Adipocyte (in vitro differentiated cells): ENCODE measurements at places on chromosomes 13 and 19.
A peak's percentile ranks its signal among the peaks of the same experiment; 100 is the strongest.

DNA sequence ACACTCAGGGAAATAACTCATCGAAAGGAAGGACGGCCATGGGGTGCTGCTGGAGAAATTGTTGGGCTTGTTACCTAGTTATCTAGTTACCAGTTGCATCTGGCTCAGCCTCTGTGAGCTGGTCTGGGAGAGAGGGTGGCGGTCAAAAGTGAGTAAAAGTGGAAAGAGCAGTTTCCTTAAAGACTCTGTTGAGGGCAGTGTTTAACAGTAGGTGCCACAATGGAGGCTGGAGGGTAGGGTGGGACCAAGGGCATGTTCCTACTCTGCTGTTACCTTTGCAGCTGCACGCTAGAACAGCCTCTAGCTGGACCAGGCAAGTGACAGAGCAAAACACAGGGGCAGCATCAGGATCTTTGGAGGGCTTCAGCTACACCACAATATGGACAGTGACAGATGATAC, 228.8 kb upstream of the STARD13 start:
- no peak for DNase-seq

DNA sequence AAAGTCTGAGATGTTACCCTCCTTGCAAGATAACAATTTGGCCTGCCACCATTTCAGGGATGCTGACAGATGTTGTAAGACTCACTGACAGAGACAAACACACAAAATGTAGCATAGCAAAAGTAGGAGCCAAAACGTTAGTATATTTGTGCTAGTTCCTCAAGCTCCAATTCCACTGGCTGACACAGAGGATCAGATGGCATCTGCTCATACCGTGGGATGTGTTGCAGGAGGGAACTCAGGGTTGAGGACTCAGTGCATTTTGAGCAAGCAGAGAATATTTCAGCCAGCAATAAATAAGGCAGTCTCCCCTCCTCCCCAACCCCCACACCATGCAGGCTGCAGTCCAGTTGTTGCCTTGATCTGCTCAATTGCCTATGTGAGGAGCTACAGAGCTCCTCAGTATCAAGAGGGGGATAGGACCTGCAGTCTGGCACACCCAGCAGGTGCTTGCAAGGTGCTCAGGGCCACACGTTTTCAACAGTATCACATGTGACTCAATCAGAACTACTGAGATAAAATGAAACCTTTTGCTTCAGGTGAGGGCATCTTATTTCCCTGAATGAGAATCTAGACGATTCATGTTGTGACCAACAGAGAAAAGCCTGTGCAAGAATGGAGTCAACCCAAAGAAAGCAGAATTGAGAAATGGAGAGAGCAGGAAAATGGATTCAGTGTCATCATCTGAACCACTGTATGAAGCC, 23.6 kb upstream of the LRCH1 start:
- DNase-seq: no peak

DNA sequence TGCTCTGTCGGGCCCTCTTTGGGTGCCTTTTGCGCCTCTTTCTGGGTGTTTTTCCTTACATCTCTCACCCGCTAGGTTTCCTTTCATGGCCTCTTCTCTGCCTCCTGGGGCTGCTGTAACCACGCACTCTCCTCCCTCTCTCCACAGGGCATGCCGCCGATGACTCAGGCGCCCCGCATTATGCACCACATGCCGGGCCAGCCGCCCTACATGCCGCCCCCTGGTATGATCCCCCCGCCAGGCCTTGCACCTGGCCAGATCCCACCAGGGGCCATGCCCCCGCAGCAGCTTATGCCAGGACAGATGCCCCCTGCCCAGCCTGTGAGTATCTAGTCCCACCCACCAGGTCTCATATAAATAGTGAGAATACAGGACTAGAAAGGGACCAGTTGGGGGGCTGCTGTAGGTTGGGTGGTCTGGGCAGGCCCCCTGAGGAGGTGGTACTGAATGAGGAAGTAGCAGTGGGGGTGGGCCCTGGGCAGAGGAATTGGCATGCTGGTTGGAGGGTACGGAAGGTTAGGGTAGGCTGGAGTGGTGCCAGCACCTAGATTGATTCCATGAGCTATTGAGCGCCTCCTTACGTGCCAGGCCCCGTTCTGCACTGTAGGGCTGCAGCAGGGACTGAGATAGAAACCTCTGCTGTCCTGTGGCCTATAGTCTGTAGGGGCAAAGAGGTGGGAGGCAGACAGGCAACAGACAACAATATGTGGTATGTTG, 11.9 kb downstream of the SNRPA start:
- no peak for DNase-seq

DNA sequence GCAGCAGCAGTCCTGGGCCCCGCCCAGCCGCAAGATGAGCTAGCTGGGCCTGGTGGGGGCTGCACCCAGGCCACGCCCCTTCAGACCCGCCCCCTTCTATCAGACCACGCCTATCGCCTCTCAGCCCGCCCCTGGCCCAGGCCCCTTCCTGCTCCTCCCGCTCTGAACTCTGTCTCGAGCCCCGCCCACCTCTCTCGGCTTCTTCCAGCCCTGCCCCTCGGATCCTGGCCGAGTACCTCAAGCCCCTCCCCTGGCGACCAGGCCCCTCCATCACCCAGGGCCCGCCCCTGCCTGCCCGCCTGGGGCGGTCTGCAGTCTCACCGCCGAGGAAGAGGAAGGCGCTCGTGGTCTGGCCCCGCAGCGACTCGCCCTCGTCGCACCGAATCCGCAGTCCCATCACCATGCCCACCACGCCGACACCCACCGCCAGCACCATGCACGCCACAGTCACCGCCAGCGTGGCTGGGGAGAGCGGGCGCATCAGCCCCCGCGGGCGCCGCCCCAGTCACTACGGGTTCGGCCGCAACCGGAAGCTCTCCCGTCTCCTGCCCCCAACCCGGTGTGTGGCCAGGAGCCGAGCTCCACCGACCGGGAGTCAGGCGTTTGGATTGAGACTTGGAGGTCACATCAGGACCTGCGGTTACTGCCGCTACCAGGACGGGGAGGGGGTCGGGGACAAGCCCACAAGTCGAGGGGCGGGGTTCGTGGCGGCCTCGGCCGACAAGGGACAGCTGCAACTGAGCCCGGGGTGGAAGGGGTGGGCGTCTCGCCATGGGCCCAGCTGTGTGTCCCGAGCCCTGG, 1.0 kb downstream of the CLDND2 start:
- peak; percentile 100 for DNase-seq

DNA sequence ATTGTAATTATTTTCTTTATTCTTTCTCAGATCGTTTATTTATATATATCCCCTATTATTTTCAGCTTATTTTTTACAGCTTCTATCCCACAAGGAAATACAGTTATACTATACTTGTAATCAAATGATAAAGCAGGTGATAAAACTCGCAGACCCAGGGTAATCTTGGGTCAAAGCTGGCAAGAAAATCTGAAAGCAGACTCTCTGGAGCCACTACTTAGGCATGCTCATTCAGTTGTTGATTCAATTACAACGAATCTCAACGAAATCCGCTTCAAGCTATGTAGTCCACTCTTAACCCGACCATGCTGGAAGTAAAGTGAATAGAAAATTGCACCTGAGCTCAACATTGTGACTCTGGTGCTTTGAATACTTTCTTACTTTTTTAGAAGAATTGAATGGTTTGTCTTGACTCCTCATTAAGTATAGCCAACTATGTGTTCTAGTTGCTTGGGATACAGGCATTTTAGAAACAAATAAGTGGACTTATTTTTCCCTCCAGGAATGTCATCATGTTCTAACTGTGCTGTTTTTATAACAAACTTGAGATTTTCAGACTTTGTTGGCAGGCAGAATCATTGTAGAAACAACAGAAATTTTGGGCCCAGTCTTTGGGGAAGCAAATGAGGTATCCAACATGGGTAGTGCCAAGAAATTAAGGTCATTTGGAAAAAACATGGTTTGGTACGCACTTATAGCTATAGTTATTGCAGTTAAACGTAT, 21.4 kb downstream of the ESD start:
- no peak for DNase-seq

GRCh38 chr19:16814526-16815100, 14.6 kb upstream of the SIN3B start:
- peak; percentile 29 for DNase-seq

DNA sequence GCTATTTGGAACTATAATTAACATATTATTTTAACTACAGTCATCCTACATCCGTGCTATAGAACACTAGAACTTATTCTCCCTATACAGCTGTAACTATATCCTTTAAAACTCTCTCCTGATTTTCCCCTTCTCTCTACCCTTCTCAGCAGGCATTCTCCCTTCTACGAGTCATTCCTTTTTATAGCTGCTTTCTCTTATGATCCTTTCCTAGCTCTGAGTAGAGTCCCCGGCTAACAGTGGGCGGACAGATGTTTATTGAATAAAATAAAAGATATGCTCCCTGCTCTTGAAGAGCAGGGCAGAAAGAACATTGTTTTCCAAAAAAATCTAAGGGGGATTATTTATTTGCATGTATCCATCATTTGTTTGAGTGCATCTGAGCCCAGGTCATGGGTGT, 246.5 kb upstream of the TMTC4 start:
- no peak for DNase-seq

DNA sequence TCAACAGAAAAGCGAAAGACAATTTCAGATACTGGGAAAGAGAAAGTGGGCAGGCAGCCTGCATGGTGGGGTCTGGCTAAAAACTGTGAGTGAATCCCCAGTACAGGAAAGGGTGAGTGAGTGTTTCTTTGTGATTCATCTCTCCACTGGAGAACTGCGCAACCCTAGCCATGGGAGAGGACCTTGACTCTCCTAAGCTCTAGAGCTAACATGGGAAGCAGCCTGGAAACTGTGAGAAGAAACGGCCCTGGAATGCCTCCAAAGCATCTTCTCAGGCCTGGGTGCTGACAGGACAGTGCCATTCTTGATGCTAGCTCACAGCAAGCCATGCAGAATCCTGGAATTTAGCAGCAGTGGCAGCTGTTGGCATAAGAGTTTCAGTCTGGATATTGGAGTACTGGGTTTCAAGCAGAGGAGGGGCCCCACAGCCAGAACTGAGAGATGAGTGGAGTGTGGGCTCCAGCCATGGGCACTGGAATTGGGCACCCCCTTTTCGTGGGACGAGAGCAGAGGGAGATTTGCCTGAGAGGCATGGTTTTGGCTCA, 18.7 kb upstream of the SLAIN1 start:
- DNase-seq: no peak

- DNase-seq: no peak
Observed at GRCh38 chr19:20162821-20163220, 4.2 kb upstream of the ZNF486 start.

GRCh38 chr19:33125929-33126388, 6.0 kb upstream of the WDR88 start:
- peak; percentile 84 for DNase-seq
